ENCODE measurements at places on chromosomes 7 and 10.
A peak's percentile ranks its signal among the peaks of the same experiment; 100 is the strongest.

DNA sequence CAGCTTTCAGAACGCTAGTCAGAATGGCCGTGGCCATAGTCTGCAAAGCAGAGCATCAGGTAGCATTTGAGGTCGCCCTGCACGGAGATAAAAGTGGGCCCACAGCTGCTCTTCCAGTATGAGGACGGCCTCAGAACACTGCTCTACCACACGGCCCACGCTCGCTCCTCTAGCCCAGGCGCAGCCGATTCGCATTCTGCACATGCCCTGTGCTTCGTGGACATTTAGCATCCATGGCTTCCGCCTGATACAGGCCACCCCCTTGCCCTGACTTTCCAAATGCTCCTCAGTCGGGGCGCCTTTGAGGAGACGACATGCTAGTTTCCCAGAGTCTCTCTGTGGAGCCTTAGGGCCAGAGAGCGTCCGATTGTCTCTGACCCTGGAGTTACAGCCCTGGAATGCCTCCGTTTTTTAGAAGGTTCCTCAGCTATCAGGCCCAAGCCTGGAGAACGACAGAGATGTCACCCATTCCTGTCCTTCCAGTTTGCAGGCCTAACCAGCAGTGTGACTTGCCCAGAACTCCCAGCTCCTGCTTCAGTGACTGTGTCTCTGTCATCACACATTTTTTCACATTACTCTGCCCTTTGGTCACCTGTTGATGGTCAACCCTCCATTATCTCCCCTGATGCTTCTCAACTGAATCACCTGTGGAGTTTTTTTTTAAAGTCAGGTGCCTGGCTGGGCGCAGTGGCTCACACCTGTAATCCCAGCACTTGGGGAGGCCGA, 14.3 kb downstream of the STRA8 start:
- no peak for DNase-seq

GRCh38 chr10:117684672-117685211, 142.2 kb downstream of the EMX2 start:
- no peak for DNase-seq

GRCh38 chr7:1251796-1252539, 19.3 kb downstream of the UNCX start:
- no peak for DNase-seq

- DNase-seq: no peak
Observed at GRCh38 chr7:128197989-128198580, 43.0 kb upstream of the LEP start.

DNA sequence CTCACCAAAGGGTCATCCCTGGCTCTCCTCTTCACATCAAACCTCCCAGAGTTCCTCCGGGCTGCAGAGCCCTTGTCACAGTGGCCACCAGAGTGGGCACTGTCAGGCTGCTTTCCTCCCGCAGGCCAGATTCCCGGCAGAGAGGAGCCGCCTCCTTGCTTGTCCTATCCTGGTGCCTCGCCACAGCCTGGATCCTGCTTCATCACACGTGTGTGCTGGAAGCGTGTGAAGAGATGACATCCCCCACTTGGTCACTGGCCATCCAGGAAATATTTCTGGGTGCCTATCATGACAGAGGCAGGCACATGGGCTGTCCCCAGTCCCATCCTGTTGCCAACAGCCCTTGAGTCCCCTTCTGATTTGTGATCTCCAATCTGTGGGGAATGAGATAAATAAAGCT, 15.0 kb downstream of the INSIG1 start:
- DNase-seq: no peak

GRCh38 chr10:128507066-128507465, 380.8 kb upstream of the MKI67 start:
- DNase-seq: no peak

DNA sequence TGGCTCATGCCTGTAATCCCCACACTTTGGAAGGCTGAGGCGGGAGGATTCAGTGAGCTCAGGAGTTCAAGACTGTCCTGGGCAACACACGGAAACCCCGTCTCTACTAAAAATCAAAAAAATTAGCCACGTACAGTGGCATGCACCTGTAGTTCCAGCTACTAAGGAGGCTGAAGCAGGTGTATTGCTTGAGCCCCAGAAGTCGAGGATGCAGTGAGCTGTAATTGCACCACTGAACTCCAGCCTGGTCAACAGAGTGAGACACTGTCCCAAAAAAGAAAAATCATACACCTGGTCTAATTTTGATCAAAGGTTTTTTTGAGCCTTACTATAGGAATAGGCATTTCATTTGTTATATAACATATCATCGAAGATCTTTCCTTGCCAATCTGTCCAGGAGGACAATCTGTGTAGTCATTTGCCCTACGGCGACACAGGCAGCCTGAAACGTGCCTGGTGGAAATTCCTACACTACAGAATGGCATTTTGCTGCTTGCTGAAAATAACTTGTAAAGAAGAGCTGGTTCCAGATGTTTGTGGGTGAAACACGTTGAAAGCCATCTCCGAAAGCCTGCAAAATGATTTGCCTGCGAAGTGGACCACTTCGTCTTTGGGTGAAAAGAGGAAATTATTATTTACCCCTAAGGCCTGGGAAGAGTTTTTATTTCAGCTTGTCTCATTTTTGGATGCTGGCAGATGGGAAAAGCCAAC, 31.3 kb upstream of the GDI2 start:
- no peak for DNase-seq

GRCh38 chr10:127358337-127358736, 161.9 kb upstream of the INSYN2A start:
- DNase-seq: no peak

DNA sequence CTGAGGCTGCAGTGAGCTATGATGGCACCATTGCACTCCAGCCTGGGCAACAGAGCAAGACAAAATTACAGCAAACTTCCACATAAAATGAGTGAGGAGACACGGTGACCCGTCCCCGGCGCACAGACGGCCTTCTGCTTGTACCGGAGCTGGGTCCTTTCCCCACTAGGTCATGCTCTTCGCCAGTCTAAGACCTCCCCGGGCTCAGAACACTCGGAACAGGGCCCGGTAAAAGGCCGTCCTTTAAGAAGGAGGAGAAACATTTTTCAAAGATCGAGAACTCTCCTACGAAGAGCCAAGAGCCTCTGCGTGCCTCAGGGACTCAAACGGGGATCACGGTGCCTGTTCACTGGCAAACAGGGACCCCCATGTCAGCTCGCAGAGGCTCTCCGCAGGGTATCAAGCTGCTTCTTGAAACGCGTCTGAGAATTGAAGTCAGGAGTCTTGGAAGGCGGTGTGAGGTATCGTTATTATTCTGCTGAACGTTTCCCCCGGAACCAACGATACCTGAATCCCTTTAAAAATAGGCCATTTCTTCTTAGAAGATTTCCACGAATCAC, 9.0 kb downstream of the CARD11 start:
- DNase-seq: no peak

DNA sequence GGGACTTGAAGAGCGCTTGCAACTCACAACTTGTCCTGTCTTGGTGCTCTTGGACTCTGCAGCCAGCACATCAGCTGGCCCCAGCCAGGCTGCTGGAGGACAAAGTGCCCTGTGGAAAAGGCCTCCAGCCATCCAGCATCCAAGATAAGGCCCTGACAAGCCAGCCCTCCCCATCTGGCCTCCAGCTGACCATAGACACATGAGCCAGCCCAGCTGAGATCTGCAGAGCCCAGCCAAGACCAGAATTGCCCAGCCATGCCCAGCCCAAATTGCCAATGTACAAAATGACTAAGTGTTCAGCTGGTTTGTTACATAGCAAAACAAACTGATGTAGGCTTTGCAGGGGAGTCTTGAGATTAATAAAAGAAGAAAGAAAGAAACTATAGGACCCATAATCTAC, 36.0 kb upstream of the FRMD4A start:
- no peak for DNase-seq

DNA sequence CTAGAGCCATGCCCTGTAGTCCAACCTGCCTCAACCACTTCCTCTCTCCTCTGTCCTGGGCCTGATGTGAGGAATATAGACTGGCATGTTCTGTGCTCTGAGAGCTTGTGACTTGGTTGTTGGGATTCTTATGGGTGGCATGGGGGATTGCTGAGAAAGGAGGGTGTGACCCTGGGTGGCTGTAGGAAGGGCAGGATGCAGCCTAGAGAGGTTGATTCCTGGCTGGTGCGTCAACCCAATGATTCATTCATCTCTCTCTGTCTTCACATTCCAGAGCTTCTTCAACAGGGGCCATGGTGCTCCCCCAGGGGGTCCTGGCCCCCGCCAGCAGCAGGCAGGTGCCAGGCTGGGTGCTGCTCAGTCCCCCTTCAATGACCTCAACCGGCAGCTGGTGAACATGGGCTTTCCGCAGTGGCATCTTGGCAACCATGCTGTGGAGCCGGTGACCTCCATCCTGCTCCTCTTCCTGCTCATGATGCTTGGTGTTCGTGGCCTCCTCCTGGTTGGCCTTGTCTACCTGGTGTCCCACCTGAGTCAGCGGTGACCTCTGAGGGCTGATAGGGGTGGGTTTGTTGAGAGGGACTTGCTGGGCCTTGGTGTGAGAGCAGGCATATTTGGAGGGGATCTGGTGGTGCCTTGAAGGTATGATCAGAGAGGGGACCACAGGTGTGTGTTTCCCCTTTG, 2.6 kb downstream of the FAM241B start:
- no peak for DNase-seq

DNA sequence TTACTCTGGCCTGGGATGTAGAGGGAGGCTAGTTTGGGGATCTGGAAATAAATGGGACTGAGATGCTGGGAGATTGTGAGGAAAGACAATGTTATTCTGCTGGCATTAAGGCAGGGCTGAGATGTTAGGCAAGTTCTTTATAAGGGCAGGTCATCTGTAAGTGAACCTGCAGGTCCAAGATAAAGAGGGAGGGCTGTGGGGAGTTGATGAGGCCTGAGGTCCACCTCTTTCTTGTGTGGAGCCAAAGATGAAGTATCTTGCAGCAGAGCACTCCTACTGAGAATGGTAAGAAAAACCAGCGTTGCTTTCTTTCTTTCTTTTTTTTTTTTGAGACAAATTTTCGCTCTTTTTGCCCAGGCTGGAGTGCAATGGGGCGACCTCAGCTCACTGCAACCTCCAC, 19.1 kb downstream of the CYCS start:
- no peak for DNase-seq

DNA sequence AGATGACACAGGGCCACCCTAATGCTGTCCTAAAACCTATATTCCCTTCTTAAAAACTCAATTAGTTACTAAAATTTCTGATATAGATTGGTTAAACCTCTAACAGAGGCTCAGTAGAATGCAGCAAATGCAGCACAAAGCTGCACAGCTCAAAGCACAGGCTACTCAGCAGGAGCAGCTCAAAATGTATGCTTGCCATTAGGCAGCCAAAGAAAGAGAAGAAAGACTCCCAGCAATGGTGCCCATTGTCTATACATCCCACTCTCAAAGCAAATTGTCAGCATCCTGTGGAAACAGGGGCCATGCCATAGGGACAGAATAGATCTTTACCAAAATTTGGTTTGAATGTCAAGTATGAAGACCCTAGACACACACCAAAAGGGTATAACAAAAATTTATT, 73.5 kb downstream of the TFPI2 start:
- no peak for DNase-seq

DNA sequence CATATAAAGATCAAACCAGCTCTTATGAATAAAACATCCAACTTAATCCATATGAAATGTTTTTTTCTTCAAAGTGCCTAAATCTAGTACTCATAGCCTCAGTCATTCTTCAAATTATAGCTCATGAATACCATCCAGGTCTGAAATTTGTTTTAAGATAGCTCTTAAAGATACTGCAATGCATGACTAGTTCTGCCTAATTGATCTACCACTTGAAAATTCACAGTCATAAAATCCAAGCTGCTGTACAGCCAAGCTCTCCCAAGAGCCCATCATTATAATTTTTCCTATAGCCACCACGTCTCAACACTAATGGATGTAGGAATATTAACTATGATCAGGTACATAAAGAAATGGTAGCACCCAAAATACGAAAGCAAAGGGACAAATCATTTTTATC, 87.9 kb upstream of the RNF148 start:
- DNase-seq: no peak

DNA sequence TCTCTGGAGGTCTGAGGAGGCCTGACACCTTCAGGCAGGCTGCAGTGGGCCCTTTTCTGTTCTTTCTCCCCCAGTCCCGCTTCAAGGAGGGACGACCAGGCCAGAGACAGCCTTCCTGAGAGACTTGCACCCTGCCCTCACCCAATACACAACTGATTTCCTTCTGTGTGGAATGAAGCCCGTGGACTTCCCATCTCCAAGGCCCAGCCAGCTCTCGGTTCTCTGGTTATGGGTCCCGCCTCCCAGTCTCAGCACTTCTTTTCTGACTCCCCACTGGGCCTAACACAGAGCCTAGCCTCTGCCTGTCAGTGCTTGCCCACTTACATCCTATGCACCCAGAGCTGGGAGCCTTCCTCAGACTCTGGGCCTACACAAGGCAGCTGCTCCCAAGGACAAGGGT, 24.1 kb upstream of the ADCYAP1R1 start:
- DNase-seq: no peak

GRCh38 chr10:90751107-90751997, 106.5 kb downstream of the HTR7 start:
- peak; percentile 11 for DNase-seq

DNA sequence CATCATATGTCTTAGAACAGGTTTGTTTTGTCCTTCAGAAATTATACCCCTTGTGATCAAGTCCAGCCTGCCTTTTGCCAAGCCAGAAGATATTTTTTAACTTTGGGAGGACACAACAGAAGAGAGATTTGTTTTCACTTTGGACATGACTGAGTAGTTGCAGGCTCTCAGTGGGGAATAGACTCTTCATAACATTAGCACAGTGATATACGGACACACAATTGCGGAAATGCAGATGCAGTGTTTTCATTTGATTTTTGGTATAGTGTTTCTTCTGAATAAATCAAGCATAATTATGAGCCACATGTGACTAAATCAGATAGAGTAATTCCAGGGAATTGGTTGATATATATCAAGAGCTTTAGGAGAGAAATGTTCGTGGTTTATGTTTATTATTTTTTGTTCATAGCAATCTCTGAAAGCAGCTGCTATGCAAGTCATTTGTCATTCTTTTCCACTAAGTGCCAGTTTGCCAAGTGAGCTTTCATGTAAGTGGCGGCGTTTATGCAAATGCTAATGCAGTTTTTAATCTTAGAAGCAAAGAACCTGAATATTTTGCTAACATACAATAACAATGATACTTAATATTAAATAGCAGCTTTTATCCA, 69.6 kb upstream of the HDAC9 start:
- no peak for DNase-seq

DNA sequence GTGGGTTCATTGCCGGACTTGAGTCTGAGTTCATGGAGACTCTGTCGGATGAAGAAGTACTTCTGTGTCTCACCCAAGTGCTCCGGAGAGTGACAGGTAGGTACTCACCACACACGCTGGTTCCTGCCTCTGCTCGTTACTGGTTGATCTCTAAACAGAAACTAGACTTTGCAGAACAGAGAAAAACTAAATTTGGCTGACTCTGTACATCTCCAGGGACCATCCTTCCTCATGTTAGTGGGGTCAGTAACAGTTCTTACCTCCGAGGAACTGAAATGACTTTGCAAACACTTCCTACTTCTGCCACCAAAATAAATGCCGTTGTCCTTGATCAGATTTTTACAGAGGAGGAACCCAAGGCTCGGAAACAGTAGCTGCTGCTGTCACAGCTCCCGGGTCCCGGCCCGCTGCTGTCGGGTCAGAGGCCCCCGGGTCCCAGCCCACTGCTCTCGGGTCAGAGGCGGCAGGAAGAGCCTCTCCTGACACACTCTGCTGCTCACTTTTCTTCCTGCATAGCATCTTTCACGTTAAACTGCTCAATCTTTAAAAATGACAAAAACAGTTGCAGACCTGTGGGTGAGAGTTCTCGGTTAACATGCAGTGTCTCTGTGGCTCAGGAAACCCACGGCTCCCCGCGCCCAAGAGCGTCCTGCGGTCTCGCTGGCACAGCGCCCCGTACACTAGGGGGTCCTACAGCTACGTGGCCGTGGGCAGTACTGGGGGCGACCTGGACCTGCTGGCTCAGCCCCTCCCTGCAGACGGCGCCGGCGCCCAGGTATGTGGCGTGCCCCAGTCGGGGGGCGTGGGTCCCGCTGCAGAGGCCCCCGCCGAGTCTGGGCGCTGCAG, 4.8 kb upstream of the MTG1 start:
- DNase-seq: no peak

All from activated CD4-positive, alpha-beta T cell treated with anti-CD3 and anti-CD28 coated beads for 24 hours (primary cell).